ENCODE measurements at places on chromosomes 13 and 19.

DNA sequence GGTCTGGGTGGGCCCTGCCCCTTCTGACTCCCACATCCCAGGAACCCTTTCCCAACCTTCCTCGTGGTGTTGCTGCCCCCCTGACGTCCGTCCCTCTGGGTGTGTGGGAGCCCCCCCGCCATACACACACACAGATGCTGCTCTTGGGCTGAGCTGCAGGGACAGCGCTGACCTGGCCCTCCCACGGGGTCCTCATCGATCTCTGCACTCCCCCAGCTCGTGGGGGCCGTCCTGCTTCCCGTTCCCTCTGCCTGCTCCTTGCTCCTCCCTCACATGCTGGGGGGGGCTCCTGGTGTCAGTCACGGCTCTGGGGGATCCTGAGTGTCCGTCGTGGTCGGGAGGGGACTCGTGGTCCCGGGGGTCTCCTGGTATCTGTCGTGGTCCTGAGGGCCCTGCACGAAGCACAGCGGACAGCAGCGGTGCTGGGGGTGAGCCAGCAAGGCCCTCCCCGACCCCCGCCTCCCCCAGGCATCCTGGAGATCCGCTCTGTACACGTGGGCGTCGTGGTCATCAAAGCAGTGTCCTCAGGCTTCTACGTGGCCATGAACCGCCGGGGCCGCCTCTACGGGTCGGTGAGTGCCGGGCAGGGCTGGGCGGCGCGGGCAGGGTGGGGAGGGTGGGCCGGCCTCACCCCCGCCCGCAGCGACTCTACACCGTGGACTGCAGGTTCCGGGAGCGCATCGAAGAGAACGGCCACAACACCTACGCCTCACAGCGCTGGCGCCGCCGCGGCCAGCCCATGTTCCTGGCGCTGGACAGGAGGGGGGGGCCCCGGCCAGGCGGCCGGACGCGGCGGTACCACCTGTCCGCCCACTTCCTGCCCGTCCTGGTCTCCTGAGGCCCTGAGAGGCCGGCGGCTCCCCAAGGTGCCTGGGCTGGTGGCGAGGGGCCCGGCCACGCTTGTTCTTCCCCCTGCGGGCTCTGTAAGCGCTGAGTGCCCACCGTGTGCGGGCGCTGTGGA lies 3.4 kb downstream of the FGF22 start:
- no peak for DNase-seq

- DNase-seq: no peak
Measured at GRCh38 chr19:45400192-45400591, 4.7 kb downstream of the PPP1R13L start.

- DNase-seq: no peak
Measured at GRCh38 chr13:72104656-72105180, 237.7 kb upstream of the DACH1 start.

- DNase-seq: no peak
Measured at GRCh38 chr19:6832412-6832811, 55.0 kb upstream of the ADGRE1 start.

DNA sequence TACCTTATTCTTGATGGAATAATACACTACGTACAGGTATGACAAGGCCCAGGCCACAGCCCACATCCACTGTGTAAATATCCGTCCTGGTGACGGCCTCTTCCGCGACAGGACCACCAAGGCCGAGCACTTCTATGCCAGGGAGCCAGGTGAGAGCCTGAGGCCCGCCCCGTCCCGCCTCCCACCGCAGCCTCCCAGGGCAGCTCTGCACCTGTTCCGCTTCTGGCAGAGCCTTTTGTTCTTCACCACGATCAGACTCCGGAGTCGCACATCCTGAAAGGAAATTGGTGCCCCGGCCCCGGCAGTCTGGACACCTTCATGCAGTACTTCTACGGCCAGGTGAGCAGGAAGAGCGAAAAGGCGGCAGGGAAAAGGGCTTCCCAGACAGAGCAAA lies 10.6 kb upstream of the ZNF358 start:
- no peak for DNase-seq

- DNase-seq: no peak
Measured at GRCh38 chr19:41445575-41445974, 2.6 kb downstream of the ERICH4 start.

GRCh38 chr13:47869776-47870175 lies 131.3 kb downstream of the SUCLA2 start:
- no peak for DNase-seq

GRCh38 chr19:45047188-45047797 lies 8.4 kb downstream of the CLASRP start:
- no peak for DNase-seq

DNA sequence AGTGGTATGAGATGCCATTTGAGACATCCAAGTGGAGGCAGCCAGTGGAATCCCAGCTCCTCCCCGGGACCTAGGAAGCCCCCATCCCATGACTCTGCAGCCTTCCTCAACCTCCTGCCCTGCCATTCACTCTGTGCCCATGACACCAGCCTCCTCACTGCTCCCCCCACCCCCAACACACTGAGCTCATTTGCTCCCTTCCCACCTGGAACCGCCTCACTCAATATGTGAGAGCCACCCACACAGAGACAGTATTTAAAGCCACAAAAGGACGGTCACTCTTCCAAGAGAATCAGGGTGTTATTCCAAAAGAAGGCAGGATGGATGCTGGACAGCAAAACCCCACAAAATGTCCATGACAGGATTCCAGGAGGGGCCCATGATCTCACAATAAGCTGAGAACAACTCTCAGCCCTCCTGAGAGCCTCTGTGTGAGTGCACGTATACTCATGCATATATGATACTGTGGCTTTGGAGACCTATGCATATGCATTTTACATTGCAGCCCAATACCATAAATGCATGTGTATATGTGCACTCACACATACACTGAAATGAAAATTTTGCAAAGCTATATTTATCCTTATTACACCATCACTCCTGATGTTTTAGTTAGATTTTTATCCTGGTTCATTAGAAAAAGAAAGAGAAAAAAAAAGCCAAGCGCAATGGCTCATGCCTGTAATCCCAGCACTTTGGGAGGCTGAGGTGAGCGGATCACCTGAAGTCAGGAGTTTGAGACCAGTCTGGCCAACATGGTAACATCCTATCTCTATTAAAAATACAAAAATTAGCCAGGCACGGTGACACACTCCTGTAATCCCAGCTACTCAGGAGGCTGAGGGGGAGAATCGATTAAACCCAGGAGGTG lies 10.8 kb upstream of the RANBP3 start:
- no peak for DNase-seq
